Activated T-helper 1 cell treated with anti-CD3 and anti-CD28 coated beads, Interleukin-2, amount 50 U/mL, for 16 hours (primary cell): ENCODE measurements at places on chromosomes 12 and 14.

GRCh38 chr14:45198551-45198950, 54.5 kb downstream of the MIS18BP1 start:
- no peak for DNase-seq

- no peak for DNase-seq
Observed at GRCh38 chr12:123363390-123363739, 1.3 kb downstream of the SBNO1 start.

DNA sequence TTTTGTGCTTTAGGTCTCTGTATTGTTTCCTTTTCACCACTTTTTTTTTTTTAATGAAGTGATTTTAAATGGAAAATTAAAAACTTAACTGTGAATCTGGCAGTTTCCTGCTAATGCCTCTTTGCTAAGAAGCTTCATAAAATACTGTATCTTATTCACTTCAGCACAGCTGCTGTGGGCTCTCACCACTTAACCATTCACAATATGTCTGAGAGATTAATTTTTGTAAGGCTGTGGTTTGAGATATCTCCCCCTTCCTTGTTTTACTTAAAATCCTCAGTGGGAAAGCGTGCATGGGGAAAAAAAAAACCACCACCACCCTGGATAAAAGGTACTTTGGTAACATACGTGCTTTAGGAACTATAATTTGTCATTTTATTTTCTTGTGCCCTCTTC, 115.9 kb downstream of the ETV6 start:
- no peak for DNase-seq

GRCh38 chr14:95896498-95897135, 20.0 kb downstream of the TUNAR start:
- no peak for DNase-seq

DNA sequence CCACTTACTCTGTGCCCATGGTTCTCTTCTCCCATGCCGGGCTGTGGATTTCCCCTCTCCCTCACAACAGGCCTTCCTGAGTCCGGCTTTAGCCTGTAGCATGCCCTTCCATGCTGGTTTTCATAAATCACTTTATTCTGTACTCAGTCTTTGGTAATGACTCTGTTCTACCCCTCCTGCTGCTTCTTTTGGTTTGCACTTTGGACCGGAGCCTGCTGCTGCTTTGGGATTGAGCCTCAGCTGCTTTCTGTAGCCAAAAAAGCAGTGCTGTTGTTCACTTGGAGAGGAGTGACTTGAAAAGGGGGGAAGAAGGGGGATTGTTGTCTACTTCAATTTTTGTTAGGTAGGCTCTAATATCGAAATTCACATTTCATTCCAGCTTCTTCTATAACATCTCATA, 8.5 kb upstream of the SLC6A13 start:
- no peak for DNase-seq

- no peak for DNase-seq
Observed at GRCh38 chr12:25458047-25458552, 95.0 kb downstream of the LMNTD1 start.

DNA sequence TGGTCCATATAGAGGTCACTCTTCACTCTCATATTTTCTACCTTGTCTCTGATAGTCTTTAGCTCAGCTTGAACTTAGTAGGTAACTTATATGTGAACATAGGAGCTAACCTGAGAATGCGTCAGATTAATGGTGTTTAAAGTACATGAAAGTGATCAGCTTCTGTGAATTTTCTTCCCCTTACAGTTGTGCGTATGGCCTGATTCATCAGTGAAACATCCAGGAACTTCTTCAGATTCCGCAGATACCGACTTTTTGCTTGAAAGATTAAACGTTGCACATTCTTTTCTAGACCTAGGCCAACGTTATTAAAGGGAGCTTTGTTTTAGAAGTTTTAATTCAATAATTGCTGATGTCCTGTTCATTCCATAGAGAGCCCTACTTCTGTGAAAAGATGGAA, 1945.1 kb upstream of the SEL1L start:
- no peak for DNase-seq

- no peak for DNase-seq
Observed at GRCh38 chr12:52037248-52037861, 13.9 kb upstream of the NR4A1 start.

DNA sequence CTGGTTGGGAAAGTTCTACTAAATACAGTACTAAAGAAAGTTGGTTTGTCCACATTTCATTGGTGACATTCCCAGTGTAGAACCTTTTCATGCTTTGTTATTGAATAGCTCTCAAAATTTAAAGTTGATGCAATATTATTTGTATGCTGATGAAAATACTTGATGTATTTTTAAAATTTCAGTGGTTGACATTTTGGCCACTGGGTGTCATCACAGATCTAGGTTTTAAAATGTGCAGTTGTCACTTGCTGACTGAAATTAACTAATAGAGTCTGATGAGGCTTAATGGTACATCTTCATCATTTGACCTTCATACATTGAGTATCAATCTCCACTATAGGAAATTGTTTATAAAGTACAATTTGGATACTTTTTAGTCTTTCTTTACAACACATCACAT, 37.1 kb downstream of the CMAS start:
- no peak for DNase-seq

DNA sequence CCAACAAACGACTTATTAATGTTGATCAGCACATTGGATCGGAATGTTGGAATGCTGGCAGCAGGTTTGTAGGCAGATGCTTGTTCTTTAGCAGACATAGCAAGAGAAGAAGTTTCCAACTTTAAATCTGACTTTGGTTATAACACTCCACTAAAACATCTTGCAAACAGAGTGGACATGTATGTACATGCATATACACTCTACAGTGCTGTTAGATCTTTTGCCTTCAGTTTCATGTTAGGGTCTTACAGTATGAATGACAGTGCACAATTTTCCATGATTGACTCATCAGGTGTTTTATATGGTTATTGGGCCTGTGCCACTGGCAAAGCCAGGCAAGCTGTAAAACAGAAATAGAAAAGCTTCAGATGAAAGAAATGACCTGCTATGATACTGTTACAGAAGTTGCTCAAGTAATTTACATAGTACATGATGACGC, 14.3 kb upstream of the DHRS7 start:
- DNase-seq, result no peak

DNA sequence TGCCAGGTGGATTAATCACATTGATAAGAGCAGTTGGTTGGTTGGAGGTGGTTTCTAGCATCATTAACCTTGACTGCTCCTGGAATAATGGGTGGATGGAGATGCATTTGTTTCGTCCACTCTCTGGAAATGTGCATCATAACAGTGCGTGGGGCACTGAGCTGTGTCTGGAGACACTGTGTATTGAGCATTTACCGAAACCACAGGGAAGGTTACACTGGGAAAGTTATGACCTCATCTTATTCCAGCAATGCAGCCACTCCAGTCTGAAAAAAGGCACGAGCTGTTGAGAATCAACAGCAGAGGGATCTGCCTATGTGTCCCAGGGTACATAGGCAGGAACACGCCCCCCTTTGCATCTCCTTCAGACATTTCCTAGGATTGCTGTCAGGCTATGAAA, 27.2 kb downstream of the RNFT2 start:
- no peak for DNase-seq

- DNase-seq, result no peak
Observed at GRCh38 chr12:102478405-102479098, 1.8 kb downstream of the IGF1 start.
